NCI-H446 treated with DMSO at 0.1 percent for 48 hours (cell line): ENCODE measurements at places on chromosomes 2 and 18.

GRCh38 chr2:212032032-212032431 lies 506.6 kb downstream of the ERBB4 start:
- DNase-seq = no peak

GRCh38 chr2:98412751-98413458 lies 31.8 kb upstream of the INPP4A start:
- peak; percentile 24 for DNase-seq

- DNase-seq = peak; percentile 33
These were observed 36.8 kb upstream of the EML4 start for GRCh38 chr2:42132191-42132965.

DNA sequence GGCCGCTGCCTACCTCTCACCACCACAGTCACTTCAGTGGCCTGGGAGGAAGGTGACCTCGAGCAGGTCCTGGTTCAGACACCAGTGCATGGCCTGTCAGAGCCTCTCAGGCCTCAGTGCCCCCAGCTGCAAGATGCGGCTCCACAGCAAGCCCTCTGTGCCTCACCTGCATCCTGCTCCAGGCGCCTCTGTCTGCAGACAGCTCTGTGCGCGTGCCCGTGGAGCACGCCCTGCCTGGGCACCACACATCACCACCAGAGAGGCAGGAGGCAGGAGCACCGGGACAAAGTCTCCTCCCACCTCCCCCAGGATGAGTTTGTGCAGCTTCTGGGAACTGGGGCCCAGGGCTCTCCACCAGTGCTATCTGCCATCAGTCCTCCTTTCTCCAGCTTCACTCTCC lies 98.7 kb downstream of the TFCP2L1 start:
- no peak for DNase-seq
